T-helper 2 cell (primary cell): ENCODE measurements at places on chromosomes 7 and 10.
A peak's percentile ranks its signal among the peaks of the same experiment; 100 is the strongest.

GRCh38 chr10:3532644-3533043 is 252.4 kb downstream of the KLF6 start:
- DNase-seq, result no peak

DNA sequence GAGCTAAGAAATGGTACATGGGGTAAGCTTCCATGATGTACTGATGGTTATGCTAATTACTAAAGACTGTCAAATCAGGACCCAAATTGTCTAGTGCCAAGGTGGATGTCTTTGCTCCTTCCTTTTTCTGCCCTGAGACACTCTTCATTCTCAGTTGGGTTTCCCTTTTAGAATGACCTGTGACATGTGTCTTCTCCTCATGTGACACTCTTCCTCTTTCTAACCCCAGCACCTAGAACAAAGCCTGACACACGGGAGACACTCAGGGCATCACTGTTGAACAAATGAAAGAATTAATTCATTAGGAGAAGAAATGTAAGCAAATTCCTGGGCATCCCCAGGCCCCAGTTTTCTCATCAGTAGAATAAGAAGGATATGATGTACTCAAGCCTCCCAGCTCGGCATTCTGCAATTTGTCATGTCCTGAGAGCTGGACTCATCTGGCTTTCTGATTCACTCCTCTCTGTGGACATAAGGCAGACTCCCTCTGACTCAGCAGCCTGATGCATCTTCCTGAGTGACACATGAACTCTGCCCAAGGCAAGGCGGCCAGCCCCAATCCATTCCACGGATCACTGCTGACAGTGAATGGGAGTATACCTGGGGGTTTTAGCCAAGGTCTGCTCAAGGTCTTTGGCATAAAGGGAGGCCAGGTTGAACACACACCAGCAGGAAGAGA is 473.8 kb downstream of the KCNMA1 start:
- DNase-seq, result no peak

DNA sequence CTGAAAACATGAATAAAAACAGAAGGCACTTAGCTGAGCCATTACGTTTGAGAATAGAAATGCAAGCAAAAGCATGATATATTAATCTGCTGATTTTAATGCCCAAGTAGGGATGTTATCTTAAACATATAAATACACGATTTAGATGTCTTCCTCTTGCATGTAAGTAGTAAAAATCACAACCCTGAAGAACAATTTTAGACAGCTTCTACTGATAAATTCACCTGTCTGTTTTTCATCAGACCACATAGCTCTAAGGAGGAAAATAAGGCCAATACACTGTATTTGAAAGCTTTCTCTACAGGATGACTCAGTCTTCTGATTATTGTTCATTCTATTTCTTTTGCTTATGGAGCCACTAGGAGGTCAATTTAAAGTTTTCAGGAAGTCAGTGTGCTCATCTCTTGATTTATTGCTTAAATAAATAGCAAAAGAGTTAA is 210.9 kb upstream of the CHRM2 start:
- DNase-seq, result no peak

DNA sequence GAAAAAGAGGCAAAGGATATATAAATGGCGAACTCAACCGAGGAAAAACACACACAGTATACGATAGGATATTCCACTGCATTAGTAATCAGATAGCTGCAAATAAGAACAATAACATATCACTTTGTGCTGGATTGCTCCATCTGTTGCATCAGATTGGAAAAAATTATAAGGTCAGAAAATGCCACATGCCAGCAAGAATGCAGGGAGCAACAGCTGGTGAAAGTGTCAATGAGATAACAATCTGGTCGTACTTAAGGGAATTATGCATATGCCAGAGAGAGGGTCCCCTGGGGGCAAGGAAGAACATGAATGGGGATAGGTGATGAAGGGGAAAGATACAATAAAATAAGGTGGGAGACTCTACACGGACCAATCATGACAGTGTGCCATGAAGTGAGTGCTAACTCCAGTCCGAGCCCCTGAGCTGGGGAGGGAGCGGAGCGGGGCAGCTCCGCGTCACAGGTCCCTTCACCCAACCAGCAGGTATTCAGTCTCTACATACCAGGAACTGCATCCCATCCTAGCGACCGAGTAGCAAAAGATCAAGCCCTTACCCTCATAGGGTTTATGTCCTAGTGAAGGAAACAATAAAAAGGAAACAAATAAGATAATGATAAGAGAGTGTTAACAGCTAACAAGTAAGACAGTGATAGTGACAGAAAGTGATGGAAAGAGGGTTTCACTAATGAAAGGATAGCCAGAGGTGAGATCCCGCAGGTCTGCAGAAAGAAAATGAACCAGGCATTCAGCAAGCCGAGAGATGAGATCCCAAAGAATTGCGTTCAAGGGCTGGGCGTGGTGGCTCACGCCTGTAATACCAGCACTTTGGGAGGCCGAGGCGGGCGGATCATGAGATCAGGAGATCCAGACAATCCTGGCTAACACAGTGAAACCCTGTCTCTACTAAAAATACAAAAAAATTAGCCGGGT is 9.4 kb downstream of the MPP7 start:
- DNase-seq, result no peak

GRCh38 chr10:69328380-69328735 is 50.1 kb downstream of the HK1 start:
- no peak for DNase-seq

DNA sequence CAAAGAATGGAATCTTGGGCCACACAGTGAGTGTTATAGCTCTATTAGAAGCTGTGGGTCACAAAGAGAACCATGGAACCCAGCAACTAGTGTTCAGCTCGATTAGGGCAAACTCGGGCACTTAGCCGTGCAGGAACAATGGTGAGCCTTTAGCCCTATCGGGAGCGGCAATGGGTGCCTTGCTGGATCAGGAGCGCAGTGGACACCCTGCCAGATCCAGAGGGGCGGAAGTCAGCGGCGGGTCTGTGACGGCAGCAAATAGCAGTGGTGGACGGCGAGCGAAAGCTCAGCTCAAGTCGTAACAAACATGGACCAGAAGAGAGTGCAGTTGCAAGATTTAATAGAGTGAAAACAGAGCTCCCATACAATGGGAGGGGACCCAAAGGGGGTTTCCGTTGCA is 43.9 kb upstream of the NRG3 start:
- DNase-seq, result no peak

- no peak for DNase-seq
These were observed 495 bp downstream of the EIF3B start for GRCh38 chr7:2354939-2355704.

DNA sequence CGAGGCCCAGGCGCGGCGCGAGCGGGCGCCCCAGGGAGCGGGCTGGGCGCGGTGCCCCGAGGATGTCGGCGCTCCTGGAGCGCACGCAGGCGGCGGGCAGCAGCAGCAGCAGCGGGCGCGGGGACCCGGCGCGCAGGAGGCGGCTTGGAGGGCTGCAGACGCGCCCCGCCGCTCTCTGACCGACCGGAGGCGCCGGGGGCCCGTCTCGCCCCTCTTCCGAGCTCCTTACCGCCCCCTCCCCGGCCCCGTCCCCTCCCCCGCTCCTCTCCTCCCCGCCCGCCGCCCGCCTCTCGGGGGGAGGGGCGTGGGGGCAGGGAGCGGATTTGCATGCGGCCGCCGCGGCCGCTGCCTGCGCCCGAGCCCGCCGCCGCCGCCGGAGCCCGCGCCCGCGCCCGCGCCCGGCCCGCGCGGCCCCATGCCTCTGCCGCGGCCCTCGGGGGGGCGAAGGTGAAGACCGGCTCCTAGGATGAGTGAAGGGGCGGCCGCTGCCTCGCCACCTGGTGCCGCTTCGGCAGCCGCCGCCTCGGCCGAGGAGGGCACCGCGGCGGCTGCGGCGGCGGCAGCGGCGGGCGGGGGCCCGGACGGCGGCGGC is at the start of gene NRG3:
Gene NRG3 (plus strand): TSS at position 320 of the 592 bp plus-strand sequence.
- DNase-seq, result no peak

GRCh38 chr10:102644646-102645387 is 538 bp downstream of the TRIM8 start:
- peak; percentile 66 for DNase-seq

GRCh38 chr10:95360122-95360714 is 69.4 kb upstream of the PDLIM1 start:
- peak; percentile 22 for DNase-seq

DNA sequence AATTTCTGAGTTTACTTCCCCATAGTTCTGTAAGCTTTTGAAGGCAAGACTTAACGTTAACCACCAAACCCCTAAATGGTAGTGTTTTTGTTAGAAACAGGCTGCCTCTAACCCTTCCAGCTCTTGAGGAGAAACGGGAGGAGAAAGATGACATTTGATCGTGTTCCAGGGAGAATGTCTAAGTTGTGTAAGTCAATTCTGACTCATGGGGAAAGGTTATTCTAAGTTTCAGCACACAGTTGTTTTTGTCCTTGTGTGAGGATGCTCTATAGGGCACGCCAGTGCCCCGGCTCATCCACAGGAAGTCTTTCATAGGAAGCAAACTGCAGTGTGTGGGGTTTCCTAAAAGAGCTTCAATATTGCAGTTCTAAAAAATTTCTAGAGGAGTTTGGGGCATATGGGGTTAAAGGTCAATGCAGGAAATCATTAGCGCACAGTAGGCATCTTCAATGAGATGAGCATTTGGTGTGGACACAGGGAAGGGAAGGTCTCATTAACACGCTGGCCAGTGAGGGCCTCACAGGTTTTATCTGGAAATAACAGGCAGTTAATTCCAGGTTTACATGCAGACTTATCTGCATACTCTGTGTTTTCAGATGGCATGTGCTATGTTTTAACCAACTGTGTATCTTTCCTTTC is 638.2 kb upstream of the IGFBP3 start:
- DNase-seq, result no peak

- peak; percentile 33 for DNase-seq
These were observed 1.1 kb downstream of the TRIM8 start for GRCh38 chr10:102645388-102645740.

- no peak for DNase-seq
These were observed 1.8 kb downstream of the KLLN start for GRCh38 chr10:87861566-87861952.

- no peak for DNase-seq
These were observed 132.6 kb downstream of the ELMO1 start for GRCh38 chr7:37315772-37316715.

DNA sequence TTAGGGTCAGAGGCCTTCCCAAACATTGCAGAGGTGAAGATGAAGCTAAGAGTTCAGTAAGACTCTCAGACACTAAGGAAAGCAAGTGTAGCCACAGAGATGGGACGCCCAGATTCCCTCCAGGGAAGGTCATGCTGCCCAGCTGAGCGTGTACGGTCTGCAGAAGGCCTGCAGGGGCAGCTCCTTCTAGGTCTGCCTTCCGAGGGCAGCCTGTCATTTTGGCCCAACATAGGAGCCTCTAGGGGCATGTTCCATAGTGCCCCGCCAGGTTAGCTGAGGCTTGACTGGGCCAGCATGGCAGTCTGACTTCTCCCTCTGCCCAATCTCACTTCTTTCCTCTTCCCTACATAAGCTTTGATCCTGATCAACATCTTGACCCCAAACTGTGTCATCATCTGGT is 130.7 kb downstream of the PIP4K2A start:
- DNase-seq, result no peak

DNA sequence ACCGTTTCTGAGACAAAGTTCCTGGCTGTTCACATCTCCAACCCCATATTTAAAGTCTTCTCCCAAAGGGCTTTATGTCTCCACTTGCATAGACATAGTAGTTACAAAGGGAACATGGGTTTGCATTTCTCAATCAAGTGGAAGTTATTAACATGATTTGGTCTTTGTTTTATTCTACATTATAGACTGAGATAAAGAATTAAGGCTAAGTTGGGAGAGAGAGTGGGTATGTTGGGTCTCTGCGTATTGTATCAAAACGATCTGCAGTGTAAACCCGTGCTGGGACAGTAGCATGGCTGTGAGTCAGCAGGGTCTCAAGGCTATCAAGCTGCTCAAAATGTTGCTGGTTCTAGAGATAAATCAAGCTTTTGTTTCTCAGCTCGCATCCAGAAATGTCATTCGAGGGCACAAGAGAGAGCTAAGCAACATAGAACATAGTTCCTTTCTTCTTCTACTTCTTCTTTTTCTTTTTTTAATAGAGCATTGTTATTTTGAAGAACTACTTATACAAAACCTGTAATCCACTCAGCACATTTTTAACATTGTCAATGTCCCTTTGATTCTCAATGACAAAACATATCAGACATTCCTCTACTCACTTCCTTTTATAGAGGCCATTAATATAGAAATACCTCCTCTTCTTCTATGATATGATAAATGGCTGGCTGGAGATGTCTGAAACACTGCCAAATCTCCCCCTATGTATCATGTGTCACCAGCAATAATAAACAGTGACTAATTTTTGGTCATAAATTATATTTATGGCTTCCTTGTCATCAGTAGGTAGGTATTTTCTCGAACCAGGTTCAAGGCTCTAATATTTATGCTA is 34.5 kb upstream of the RHOBTB1 start:
- DNase-seq, result no peak

- no peak for DNase-seq
These were observed 63.9 kb downstream of the STK17A start for GRCh38 chr7:43646603-43647338.

DNA sequence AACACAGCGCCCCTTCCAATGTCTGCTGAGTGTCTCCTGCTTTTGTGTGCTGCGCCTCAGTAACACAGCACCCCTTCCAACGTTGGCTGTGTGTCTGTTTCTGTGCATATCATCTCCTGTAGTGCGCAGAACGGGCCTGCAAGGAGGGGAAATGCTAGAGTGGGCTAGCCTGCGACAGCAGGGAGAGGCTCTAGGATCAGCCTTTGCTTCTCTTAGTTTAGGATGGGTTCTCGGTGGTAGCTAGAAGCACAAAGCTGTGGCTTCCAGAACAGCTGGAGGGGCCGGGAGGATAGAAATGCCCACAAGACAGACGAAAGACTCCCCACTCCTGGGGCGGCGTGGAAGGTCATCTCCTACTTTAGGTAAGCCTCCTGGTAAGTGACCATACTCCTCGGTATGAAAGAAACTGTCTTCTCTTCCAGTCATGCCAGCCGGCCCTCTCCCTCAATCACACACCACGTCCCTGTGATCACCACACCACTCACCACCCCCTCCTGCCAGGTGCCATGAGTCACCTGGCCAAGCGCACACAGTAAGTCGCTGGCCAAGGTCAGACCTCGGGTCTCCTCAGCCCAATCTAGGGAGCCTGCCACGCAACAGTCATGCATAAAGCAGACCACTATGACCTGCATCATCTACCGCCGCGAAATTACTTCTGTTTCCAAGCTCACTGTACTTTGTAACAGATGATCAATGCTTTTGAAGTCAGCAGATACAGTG is 4.8 kb downstream of the PITRM1 start:
- no peak for DNase-seq

- no peak for DNase-seq
These were observed 150.6 kb upstream of the TMEM72 start for GRCh38 chr10:44760513-44760912.

- DNase-seq, result no peak
These were observed 62.3 kb downstream of the TMEM26 start for GRCh38 chr10:61390851-61391250.

GRCh38 chr10:33968983-33969382 is 634.5 kb upstream of the NRP1 start:
- no peak for DNase-seq
